ENCODE measurements at places on chromosomes 1 and 21. TPM values are rescaled to one million over a fixed set of nuclear protein-coding genes. Genes with fewer than 3 reads are reported as not detected.

DNA sequence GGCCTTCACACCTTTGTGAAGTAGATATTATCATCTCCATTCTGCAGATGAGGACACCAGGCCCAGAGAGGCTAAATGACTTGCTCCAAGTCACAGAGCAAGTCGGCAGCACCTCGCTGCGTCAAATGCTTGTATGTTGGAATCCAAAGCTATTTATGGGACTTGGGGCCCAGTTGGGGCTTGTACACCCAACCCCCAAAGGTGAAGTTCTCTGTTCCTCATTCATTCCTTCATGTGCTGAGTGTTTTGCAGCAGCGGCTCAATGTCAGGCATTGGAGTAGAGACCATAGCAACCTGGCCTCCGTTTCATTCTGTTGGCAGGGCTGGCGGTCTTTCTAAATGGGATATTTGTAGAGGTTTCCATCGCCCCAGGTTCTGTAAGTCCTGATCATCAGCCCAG is 113.4 kb upstream of the SLC25A33 start:
- DNase-seq: no peak

DNA sequence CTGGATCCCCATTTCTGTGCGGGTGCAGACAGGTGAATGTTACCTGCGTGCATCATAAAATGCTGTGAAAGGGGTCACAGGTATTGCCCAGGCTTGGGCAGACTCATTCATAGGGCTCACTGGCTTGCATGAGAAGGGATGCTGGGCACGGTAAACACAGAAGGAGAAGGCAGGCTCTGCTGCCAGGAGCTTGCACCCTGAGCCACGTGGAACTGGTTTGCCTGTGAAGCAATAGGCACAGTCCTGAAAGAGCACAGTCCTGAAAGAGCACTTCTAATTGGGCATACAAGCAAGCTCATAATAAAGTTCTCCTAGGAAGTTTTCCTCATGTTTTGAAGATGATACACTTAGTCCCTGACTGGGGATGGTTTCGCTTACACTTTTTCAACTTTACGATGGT is 40.9 kb downstream of the GALNT2 start:
- no peak for DNase-seq

- DNase-seq: no peak
Observed at GRCh38 chr1:206962272-206962671, 8.0 kb downstream of the FCAMR start.

RNU1-4 gene
- total RNA-seq: under 0.01 TPM

- no peak for DNase-seq
Observed at GRCh38 chr1:231028682-231029081, 11.4 kb downstream of the FAM89A start.

HES3 gene
- total RNA-seq: not detected

- DNase-seq: peak; percentile 42
Observed at GRCh38 chr1:1351511-1352427, 2.6 kb upstream of the DVL1 start.

NLRP3 gene
- total RNA-seq: 0.97 TPM

- peak; percentile 75 for DNase-seq
Observed at GRCh38 chr1:162235241-162235800, 141.3 kb downstream of the SPATA46 start.

ST3GAL3 gene
- 16.8 TPM for total RNA-seq

DNA sequence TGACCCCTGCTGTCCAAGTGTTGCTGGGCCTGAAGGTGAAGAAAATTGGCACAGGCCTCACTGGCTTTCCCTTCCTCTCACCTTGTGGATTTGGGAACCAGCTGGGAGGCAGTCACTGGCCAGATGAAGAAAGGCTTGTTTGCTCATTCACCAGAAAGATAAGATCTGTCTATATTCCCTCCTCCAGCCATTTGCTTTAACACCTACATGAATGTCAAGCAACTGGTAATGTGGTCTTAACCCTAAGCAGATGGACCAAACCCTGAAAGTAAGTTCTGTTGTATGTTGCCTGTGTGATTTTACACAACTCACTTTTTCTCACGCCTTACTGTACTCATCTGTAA is 10.3 kb upstream of the SRRM1 start:
- DNase-seq: no peak

DNA sequence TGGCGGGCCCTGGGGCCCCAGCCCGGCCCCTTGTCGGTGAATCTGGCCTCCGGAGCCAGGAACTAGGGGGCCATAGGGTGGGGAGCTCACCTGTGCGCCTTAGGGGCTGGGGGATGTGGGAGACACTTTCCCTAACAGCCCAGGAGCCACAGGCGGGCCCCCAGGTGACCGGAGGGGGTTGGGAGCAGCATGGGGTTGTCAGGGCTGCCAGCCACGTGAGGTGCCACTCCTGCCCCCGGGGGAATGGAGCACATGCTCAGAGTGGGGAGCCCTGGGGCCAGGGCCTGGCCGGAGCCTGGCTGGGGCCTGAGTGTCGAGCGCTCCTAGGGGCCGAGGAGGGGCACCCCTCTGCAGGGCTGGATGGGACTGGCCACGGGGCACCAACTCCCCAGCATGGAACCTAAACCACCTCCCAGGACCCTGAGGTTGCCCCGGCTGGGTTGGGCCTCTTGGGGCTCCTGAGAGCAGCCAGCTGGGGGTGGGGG is 19.9 kb downstream of the PRXL2B start:
- no peak for DNase-seq

- DNase-seq: peak; percentile 62
Observed at GRCh38 chr1:238589843-238590435, 699.2 kb upstream of the ZP4 start.

GRCh38 chr1:209493559-209493958 is 90.0 kb upstream of the CAMK1G start:
- DNase-seq: peak; percentile 12

HSD3B1 gene
- total RNA-seq: not detected

ACOT11 gene
- total RNA-seq: 1.3 TPM

DNA sequence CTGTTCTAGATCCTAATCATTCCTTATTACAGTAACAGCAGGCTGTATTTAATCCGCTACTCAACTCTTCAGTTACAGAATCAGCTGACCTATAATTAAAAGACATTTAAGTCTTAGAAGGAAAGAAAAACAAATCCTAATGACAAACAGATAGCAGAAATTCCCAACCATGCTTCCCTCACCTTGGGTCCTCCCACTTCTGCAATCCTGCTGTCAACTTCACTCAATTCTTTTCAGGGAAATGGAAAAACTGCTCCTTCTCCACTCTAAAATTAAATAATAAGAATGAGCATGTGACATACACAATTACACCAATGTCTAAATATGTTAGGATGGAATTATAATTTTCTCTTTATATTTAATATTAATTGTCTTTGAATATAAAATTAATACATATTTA is 182.6 kb upstream of the LYPLAL1 start:
- no peak for DNase-seq

All from fibroblast of villous mesenchyme (primary cell).